ENCODE measurements at places on chromosomes 3 and 15.

GRCh38 chr3:105232553-105232952, 134.2 kb upstream of the ALCAM start:
- no peak for DNase-seq

DNA sequence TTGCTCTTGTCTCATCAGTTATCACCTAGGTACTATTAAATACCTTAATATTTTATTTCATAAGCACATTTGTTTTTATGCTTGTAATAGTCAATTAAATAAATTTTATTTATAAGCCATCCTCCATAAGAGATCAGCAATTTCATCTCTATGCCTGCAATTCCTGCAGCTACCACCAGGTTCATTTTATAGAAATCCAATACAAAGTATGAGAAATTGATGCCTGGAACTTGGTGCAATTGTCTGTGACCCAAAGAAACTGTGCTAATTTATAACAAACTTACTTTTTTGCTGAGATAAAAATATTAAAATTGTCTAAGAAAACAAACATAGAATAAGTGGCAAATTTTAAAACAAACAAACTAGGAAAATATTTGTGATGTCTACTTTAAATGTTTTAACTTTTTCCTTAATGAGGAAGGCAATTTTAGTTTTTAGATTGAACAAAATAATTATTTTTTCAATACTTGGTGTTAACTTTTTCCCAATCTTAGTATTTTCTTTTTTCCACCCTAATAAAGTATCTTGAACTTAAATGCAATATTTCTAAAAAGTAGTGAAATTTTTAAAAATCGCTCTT, 1026.6 kb downstream of the ROBO1 start:
- DNase-seq: no peak

DNA sequence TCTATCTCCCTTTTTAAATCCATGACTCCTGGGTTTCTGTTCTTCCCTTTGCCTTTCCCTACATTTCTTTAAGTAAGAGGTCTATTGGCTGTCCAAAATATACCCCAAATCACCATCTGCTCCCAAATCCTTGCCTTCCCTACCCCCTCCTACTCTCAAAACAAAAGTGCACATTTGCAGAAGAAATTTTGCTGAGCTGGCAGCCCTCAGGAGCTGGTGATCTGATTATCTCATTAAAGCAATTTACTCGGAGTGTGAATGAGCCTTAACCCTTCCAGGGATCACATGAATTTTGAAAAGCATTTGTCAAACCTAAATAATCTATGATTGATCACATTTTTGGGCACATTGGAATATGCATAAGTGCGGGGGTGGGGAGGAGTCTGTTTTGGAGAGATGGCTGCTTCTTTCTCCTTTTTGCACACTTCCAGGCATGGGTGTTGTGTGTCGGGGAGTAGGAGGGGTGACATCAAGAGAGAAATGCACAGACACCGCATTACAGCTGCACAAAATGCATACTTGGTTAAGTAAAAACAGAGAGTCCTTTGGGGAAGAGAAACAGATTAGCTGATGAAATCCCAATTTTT, 892.6 kb downstream of the TUSC7 start:
- no peak for DNase-seq

DNA sequence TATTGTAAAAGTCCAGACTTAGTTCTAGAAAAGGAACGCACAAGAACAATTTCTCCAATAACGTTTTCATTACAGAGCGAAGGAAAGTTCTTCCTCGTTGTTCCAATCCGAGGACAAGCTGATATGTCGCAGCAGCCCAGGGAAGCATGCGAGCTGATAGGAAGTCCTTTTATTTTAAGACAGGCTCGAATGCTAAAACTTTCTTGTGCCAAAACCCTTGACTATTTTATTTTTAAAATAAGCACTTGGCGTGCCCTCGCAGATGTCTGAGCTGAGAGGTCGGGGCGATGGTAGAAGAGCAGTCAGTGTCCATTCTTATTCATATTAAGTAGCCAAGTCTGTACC, 433 bp upstream of the MITF start:
- DNase-seq: no peak

Data from fibroblast of upper back skin (primary cell).